Right renal cortex interstitium (tissue), 3 donors: ENCODE measurements at places on chromosomes 7 and 10. TPM values are rescaled to one million over a fixed set of nuclear protein-coding genes. Genes with fewer than 3 reads are reported as not detected.

- no peak for DNase-seq
These were observed 85.0 kb downstream of the VIPR2 start for GRCh38 chr7:159059629-159060028.

- no peak for DNase-seq
These were observed 27.3 kb upstream of the PWWP2B start for GRCh38 chr10:132369636-132370185.

- no peak for DNase-seq
These were observed 39.0 kb upstream of the KIF5B start for GRCh38 chr10:32095116-32095733.

DNA sequence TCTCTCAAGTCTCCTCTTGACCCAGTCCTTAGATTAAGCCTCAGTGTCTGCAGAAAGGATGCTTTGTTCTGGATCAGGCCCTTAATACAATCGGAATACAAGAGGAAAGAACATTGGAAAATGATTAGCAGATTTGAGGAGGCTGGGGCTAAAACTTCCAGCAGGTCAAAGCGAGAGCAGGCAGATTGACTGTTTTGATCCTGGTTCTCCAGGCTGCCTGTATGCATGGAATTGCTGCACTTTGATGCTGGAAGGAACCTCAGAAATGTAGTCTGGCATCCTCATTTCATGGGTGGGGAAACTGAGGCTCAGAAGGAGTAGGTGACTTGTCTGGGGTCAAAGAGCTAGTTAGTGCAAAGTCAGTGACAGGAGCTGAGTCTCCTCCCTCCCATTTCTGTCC lies 202.8 kb downstream of the EMX2 start:
- no peak for DNase-seq

DNA sequence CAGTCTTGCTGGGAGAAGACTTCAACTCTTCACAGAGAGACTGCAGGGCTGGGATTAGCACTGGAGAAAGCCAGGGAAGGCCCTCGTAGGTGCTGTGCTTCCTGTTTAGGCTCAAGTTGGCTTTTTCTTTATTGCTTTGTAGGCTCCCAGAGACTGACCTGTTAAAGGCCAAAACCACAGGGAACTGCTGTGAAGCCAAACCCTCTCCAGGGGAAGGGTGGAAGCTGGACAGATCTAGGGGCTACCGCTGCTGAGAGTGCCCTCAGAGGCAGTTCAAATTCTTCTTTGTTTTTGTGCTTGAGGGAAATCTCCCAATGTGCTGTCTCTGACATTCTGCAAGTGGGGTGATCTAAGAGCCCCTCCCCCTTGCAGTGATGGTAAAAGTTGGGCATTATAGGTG lies 198.4 kb downstream of the CNTNAP2 start:
- no peak for DNase-seq

Gene HYAL4
- polyA plus RNA-seq, result 0.12 TPM

Gene MTURN
- 89.2 TPM for polyA plus RNA-seq
